ENCODE measurements at places on chromosomes 5 and 9.

GRCh38 chr5:143186623-143187022, 216.9 kb downstream of the NR3C1 start:
- no peak for DNase-seq

- DNase-seq: no peak
Measured at GRCh38 chr5:149403923-149404745, 25.0 kb upstream of the IL17B start.

DNA sequence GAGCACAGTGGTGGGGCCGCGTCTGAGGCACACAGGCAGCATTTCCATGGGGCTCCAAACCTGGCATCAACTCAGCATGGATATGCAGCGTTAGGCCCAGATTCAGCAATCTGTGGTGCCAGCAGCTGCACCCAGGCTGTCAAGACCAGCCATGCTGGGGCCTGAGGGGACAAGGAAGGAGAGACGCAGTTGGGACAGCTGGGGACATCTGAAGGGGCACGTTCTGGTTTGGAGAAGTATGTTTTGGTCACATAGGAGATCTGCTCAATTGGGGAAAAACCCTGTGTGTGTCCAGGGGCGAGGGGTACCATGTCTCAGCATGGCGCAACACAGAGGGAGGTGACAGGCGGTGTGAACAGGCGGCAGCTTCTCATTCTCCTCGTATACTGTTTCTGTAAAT, 66.6 kb upstream of the ECM2 start:
- no peak for DNase-seq

DNA sequence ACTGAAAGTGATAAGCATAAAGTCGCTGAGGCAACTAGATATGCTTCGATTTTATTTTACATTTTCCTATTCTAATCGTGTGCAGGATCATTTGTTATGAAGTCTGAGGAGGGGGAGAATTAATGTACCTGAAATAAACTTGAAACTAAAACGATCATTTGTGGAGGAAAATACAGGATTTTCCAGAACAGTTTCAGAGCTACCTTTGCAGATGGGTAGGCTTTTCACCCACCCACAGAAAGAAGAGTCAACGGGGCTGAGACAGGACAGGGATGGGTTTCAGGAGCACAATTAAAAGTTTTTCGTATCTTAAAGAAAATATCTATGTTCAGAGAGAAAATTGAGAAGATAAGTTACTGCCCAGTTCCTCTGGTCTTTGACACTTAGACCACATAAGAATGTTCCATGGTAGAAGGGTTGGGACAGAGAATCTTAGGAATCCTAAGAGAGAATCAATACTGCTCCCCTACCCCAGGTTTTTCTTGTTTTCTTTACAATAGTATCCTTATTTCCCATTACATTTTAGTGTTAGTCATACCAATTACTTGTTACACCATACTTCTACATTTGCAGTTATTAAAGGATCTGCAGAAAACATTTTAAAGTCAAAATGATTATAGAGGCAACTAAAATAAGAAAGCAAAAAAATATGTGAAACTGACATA, 211.4 kb downstream of the DEPDC1B start:
- no peak for DNase-seq

- no peak for DNase-seq
Measured at GRCh38 chr5:80798633-80799032, 143.8 kb upstream of the DHFR start.

DNA sequence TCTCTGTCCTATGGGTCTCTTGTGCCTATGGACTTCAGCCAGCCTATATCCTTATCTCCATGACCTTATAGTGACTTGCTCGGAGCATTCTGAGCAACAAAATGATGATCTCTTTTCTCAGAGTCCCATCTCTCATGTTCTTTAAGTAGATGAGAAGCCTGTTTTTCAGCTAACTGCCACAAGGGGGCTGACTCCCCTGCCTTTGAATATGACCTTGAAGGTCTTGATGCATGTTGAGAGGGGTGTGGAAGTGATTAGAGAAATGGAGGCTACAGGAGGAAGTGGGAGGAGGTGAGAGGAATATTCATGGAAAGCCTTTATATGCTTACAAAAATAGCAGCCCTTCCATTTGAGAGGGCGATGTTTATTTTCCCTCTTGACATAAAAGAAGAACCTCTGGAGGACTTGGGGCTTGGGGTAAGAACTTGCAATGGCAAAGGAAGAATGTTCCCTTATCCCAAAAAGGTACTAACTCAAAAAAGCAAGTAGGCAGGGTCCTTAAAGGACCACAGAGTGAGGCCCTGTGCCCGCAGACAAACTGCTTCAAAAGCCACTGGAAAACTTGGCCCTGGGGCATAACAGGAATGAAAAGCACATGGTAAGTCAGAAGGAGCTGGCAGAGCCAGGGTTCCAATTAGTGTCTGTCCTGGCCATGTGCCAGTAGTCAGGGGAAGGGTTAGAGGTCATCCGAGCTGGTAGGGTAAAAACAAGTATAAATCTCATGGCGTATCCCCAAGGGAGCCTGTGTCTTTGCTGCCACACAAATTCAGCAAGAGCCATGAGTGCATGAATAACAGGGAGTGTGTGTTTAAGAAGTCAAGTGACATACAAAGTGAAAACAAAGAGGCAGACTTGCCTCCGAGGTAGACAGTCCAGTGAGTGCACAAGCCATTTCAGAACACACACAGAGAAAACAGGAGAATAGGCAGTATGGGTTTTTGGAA, 39.1 kb downstream of the FGD3 start:
- no peak for DNase-seq

GRCh38 chr9:34628656-34629490, at the start of gene ARID3C:
Gene ARID3C, minus strand, starts transcription at chr9:34629066. Its CDS starts 1,052 bp downstream, at chr9:34628014.
- peak; percentile 58 for DNase-seq

DNA sequence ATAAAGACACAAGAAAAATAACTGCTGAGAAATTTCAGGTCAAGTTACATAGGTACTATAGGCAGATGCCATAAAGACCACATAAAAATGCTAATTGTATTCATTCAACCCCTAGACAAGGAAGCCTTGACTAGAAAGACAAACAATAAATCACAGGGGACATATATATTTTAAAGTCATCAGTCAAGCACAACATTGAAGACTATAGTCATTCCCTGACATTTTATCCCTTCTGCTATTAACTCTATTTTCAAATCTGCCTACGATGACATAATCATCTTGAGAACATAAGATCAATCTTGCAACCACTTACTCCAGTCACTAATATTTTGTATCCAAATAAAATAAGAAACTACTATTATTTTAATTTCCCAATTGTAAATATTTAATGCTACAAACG, 38.3 kb downstream of the FAM13B start:
- no peak for DNase-seq

DNA sequence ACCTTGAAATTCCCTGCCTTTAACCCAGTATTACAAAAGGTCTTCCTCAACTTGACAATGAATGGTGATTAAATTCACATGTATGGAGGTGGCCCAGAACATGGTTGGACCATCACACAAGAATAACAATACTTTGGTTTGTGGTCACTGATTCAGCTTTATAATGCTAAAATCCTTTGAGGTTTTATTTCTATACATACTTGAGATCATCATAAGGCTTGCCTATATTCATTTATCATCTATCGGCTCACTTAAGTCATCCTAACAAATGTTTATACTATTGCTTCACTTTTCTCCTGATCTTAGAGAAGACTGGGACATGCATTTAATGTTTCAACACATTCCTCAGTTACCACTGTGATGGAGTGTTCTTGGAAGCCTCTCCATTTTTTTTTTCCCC, 191.3 kb downstream of the DMAC1 start:
- no peak for DNase-seq

GRCh38 chr5:137192293-137192743, 306.8 kb downstream of the SPOCK1 start:
- DNase-seq: no peak

DNA sequence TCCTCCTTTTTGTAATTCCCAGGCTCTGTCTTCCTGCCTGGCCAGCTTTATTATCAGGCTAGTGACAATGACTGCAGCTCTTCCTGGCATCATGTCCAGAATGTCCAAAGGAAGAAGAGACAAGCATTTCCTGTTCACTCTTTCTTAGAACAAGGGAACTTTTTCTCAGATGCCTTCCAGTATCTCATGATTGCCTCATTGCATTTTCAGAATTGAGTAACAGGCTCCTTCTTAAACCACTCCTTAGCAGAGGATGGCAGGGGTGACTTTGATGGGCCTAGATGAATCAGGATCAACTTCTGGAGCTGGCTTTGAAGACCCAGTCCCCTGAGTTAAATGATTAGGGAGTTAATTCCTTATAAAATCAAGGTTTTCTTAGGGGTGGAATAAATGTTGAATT, 92.9 kb upstream of the RASGRF2 start:
- DNase-seq: no peak

DNA sequence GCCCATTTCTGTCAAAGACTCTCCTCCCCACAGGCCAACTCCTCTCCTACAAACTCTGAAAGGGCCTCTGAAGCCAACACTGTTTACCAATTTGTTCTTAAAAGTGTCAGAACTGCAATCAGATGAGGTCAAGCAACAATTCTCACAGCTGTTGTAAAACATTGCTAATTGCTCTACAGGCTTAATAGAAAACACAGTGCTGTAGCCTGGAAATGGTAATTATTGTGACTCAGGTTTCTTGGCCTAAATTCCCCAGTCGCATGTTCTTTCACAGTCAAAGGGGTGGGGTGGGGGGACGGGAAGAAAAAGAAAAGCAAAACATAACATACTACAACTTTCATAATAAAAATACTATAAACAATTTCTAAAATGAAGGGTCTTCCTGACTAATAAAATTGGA, 343.2 kb downstream of the DMAC1 start:
- DNase-seq: peak; percentile 46

GRCh38 chr9:72140586-72140985, 8.7 kb upstream of the GDA start:
- DNase-seq: no peak

DNA sequence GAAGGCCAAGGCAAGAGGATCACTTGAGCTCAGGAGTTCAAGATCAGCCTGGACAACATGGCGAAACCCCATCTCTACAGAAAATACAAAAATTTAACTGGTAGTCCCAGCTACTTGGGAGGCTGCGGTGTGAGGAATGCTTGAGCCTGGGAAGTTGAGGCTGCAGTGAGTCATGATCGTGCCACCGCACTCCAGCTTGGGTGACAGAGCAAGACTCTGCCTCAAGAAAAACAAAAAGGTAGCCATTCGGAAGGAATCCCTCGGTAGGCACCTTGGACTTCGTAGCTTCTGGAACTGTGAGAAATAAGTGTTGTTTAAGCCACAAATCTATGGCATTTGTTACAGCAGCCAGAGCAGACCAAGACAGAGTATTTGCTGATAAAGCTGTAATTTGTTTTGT, 174.2 kb downstream of the DCP2 start:
- no peak for DNase-seq

DNA sequence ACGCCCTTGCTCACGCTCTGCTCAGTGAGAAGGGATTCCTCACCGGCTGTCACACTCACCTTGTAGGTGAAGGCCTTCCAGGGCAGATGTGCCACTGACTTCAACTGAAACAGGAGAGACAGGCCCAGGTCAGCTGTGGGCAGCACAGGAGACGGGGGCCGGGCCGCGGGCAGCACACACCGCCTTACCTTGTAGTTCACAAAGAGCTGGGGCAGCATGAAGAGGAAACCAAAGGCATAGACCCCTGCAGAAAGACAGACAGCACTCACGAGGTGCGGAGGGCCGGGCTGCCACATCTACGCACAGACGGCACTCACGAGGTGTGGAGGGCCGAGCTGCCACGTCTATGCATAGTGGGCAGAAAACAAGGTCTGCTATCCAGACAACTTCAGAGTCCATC, 23.3 kb downstream of the CLPTM1L start:
- no peak for DNase-seq

DNA sequence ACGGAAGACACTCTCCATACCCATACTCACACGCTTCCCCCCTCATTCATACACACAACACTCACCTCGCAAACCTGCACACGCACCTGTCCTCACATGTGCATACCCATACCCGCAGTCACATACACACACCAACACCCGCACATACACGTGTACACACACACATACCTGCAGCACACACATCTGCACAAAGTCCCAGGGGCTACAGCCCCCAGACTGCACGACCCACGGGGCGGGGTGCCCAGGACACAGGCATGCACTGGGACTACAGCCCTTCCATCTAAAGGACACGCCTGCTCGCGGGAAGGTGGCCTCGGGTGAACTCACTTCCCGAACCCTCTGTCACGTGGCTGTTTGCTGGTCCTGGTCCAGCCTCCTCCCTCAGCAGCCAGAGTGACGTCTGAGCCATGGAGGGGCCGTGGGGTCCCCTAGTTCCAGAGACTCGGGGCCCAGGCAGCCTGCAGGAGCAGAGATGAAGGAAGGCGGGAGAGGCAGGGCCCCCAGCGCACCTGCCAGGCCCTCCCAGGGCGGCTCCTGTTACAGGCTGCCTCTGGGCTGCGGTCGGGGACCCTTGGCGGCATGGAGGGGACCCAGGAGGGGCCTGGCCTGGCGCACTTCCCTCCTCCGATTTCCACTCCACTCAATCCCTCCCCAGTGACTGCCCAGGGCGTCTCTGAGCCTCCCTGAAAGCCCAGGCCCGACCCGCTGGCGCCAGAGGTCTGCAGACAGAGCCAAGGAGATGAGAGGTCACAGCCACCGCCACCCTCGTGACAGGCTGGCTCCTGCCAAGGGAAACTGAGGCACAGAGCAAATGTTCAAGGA, 8.1 kb downstream of the SLC12A7 start:
- no peak for DNase-seq

DNA sequence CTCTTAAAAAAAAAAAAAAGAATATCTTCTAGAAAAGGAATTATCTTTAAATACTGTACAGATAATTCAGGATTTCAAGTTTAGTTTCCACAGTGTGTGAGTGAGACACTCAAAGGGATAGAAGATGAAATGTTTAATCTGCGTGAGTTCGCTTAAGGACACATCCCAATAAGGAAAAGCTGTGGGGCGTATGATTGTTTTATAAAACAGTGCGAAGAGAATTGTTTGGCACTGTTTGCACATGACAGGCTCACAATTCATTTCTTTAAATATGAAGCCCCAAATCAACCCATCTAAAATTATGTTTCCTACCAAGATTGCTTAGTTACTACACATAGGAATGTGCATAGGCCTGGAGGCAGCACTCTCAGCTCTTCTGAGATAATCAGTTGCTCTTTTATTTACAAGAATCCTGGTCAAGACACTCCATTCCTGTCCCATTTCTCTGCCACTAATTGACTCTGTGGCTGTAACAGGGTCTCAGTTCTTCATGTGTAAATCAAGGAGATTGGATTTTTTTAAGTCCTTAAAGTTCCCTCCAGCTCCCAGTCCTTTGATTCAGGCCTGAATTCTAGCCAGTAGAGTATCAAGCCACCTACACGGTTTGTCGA, 60.1 kb downstream of the BHMT start:
- no peak for DNase-seq

DNA sequence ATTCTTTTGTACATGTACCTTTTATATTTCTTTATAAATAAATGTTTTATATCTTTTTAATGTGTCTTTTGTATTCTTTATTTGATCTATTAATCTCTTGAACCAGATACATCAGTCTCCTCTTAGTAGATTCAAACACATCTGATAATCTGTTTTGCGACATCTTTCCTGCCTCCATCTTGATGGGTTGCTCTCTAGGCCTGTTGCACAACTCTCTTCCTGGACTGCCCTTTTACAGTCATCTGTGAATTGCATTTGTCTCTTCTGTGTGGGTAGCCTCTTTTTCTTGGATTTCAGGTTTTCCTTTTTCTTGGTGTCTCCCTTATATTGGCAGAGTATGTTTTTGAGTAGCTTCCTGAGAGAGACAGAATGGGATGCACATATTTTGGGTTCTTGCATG, 6.2 kb downstream of the ZFYVE16 start:
- no peak for DNase-seq

Measured in NCI-H2081 (cell line).